ENCODE measurements at places on chromosomes 11 and 22. TPM values are rescaled to one million over a fixed set of nuclear protein-coding genes. Genes with fewer than 3 reads are reported as not detected.

CREB3L1 gene
- total RNA-seq, result 8.3 TPM

DDX25 gene
- not detected for total RNA-seq

LRRC10B gene
- total RNA-seq, result not detected

MPPED2 gene
- under 0.01 TPM for total RNA-seq

BCO2 gene
- total RNA-seq, result 0.72 TPM

WNT11 gene
- 0.09 TPM for total RNA-seq

All from endothelial cell of coronary artery (primary cell).